ENCODE measurements at places on chromosomes 1 and 21. TPM values are rescaled to one million over a fixed set of nuclear protein-coding genes. Genes with fewer than 3 reads are reported as not detected.

- no peak for DNase-seq
Measured at GRCh38 chr1:110612060-110612745, 6.0 kb upstream of the KCNA2 start.

DNA sequence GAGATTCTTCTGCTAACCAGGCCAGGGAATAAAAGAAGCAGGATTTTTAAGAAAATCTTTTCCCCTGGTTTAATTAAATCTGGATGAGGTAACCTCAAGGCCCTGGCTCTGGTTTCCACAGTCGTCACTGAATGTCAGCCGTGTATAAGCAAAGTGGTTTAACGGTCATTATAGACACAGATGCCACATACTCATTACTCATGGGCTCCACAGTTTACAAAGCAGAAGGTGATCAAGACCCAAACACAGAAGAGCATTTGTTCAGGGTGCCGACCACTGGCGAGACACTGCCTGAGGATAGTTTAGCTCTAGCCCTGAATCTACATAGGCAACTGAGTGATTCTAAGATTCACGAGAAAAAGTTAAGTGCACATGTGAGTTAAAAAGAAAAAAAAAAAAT, 27.8 kb upstream of the RAP1GAP start:
- no peak for DNase-seq

Gene C1QC
- 124 TPM for total RNA-seq

- peak; percentile 17 for DNase-seq
Measured at GRCh38 chr1:12485231-12486058, 132.6 kb downstream of the DHRS3 start.

GRCh38 chr1:211789641-211790464, 40.7 kb downstream of the LPGAT1 start:
- DNase-seq = no peak

Gene SH2D1B
- not detected for total RNA-seq

- no peak for DNase-seq
Measured at GRCh38 chr1:99003581-99004253, 944 bp downstream of the PLPPR5 start.

DNA sequence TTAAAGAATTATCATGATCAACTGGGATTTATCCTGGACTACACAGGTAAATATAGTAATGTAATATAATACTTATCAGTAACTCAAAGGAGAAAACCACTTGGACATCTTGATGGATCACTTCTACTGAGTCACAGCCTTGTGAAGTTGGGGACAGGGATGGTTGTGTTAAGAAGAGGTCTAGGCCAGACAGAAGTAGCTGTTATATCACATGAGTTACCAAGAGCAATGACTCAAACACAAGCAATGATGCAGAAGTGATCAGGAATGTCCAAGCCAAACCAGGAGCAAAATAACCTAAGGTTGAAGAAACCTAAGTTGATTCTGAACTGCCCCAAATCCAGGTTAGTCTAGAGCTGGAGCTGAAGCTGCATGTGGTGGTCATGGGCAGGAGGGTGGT, 424.5 kb upstream of the DAB1 start:
- DNase-seq = no peak

GRCh38 chr1:24769656-24770651, 24.7 kb downstream of the CLIC4 start:
- DNase-seq = peak; percentile 97

Gene BNIPL
- total RNA-seq = 13.7 TPM

Gene ADAMTSL4
- total RNA-seq = 23.4 TPM

Gene FCRL1
- total RNA-seq = 0.72 TPM

- no peak for DNase-seq
Measured at GRCh38 chr1:182217071-182217470, 155.6 kb upstream of the ZNF648 start.

DNA sequence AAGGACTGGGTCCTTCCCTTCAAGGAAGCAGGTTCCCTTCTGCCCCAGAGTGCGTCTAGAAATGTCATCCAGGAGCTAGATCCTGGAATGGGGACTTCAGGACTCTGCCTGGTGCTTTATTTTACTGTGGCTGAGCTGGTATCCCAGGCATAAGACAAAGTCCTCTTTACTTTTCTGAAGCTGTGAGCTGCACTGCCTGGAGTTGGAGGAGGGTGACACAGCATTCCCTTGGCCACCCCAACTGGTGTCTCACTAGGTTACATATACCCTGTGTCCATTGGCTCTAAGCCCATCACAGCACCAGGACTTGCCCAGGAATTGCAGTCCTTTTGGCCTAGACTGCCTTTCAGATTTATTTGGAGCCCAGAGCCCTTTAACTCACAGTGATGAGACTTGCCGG, 41.8 kb upstream of the CD55 start:
- DNase-seq = no peak

- no peak for DNase-seq
Measured at GRCh38 chr1:18957532-18958300, 1.2 kb upstream of the IFFO2 start.

DNA sequence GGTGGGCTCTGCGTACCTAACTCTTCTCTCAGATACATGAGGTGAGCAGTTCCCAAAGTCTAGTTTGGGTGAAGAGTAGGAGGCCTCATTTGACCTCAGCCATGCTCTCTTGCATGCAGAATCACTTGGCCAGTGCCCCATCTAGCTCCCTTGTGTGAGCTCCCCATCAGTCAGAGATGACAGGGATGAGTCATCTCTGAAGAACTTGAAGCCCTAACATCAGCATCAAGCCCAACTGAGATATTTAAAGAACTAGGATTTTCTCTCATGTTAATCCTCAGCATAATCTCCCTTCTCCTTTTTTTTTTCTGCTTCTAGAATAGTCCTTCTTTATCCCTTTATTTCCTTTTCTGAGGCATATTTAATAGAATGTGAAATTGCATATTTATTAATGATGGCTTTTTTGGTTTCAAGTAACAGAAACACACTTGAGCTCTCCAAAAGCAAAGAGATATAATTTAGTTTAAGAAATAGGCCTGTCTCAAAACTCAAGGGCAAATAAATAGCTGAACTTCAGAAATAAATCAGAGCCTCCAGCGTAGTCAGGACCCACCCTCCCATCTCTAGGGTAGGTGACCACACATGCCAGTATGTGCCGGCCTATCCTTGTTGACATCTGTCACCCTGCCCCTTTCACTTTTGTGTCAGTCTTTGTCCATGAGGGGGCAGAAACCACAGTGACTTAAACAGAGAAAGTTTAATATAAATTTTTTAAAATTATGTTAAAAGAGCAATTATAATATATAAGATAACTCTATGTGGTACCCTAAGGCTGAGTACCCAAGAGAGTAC, 112.3 kb downstream of the TSEN15 start:
- peak; percentile 78 for DNase-seq

DNA sequence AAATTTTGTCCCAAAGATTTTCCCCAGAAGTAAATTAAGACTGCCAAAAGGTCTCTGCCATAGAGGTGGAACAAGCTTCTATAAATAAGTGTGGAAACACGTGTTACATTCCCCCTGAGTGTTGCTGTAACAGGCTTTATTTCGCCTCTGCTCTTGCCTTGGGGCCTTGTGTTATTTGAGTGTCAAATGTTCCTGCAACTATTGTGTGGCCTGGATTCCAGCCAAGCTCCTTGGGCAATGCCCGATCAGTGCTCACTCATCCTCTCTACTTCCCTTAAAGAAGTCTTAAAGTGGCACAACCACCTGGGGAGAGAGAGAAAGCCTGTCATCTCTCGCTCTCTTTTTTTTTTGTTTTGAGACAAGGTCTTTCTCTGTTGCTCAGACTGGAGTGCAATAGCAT, 156.7 kb downstream of the NR5A2 start:
- DNase-seq = peak; percentile 41

DNA sequence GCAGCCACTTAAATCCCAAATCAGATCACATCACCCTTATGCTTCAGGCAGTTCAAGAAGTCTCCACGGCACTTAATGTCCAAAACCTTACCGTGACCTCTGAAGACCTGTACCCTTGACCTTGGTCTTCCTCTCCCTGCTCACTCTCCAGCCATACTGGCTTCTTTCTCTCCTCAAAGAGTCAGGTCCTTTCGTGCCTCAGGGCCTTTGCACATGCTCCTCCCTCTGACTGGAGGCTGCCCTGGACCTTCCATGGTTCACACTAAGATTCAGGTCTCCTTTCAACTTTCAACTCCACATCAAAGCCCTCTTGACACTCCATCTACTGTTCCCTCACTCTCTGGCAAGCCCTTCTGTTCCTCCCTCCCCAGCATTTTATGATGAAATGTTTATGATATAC, 289.9 kb upstream of the VAMP3 start:
- DNase-seq = no peak

Gene MCOLN3
- 2.6 TPM for total RNA-seq

Gene PGLYRP3
- not detected for total RNA-seq

Gene NIBAN1
- total RNA-seq = 283 TPM

GRCh38 chr1:169148472-169149252, 42.2 kb downstream of the ATP1B1 start:
- DNase-seq = no peak

Gene ENTREP3
- total RNA-seq = 1.2 TPM
